B cell (primary cell): ENCODE measurements at places on chromosomes 2 and 18.

DNA sequence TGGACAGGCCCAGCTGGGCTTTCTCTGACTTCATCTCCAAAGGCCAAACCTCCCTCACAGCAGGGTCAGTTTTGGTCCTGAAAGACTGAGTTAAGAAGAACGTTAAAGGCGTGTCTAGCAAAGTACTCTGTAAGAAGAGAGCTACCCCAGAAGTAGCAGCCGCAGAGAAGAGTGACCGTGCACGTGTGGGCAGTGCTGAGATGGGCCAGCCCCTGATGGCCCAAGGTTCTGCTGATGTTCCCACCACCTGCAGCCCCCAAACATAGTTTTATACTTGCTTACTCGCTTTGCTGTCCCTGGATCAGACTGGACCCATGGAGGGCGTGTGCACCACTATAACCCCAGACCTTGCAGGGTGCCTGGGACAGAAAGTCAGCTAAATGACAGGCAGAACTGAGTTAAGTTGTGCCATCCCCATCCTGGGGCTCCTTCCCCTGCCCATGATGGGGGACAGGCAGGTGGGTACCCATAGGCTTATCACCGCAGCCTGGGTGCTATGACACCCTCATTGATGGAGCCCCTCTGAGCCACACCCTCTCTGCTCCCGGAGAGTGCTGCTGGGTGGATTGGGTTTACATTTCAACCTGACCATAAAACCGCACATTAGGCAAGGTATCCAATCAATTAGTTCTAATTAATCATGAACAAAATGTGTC is 367.3 kb upstream of the HS6ST1 start:
- no peak overlapping the region for H3K27ac ChIP-seq
- no peaks in the 10 kb centered on the region for H3K36me3 ChIP-seq
- H3K4me1 ChIP-seq: peaks cover 9% of the 10 kb centered on the region

GRCh38 chr2:152428800-152429582 is 94.0 kb downstream of the FMNL2 start:
- H3K36me3 ChIP-seq: no peaks in the 10 kb centered on the region
- H3K27me3 ChIP-seq: no peaks in the 10 kb centered on the region
- H3K27ac ChIP-seq: no peak overlapping the region

- no peak for DNase-seq
- H3K36me3 ChIP-seq: no peaks in the 10 kb centered on the region
- no peak overlapping the region for H3K4me3 ChIP-seq
- H3K4me1 ChIP-seq: no peaks in the 10 kb centered on the region
- H3K27me3 ChIP-seq: no peaks in the 10 kb centered on the region
- no peak overlapping the region for H3K27ac ChIP-seq
These were observed 250.3 kb downstream of the SLC4A3 start for GRCh38 chr2:219877728-219878127.

- H3K4me1 ChIP-seq: no peaks in the 10 kb centered on the region
- no peak overlapping the region for H3K27ac ChIP-seq
- no peaks in the 10 kb centered on the region for H3K36me3 ChIP-seq
- H3K27me3 ChIP-seq: no peaks in the 10 kb centered on the region
- H3K4me3 ChIP-seq: no peak overlapping the region
These were observed 66.4 kb downstream of the PAX3 start for GRCh38 chr2:222232372-222232771.

DNA sequence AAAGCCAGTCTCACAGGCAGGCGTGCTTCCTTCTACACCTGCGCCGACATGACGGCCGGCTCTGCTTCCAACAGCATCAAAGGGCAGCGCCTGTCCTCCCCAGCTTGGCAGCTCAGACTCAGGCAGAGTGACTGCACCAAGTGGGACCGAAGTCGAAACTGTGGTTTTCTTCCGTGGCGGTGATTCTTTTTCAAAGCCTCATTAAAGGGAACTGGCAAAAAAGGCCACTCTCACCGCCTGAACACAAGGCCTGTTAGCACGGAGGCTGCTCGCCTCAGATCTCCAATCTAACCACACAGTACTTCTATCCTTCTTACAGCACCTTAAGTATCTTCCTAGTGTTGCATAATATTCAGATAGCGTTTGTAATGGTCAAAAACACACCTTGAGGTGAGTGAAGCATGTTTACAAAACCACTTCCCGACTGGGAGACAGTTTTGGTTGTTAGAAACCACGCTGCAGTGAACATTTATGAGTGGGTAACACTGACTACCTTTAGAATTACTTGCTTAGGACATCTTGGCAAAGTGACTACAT is 236.4 kb downstream of the HDAC4 start:
- H3K4me3 ChIP-seq: no peak overlapping the region
- no peak for DNase-seq
- no peaks in the 10 kb centered on the region for H3K4me1 ChIP-seq
- no peaks in the 10 kb centered on the region for H3K27me3 ChIP-seq

DNA sequence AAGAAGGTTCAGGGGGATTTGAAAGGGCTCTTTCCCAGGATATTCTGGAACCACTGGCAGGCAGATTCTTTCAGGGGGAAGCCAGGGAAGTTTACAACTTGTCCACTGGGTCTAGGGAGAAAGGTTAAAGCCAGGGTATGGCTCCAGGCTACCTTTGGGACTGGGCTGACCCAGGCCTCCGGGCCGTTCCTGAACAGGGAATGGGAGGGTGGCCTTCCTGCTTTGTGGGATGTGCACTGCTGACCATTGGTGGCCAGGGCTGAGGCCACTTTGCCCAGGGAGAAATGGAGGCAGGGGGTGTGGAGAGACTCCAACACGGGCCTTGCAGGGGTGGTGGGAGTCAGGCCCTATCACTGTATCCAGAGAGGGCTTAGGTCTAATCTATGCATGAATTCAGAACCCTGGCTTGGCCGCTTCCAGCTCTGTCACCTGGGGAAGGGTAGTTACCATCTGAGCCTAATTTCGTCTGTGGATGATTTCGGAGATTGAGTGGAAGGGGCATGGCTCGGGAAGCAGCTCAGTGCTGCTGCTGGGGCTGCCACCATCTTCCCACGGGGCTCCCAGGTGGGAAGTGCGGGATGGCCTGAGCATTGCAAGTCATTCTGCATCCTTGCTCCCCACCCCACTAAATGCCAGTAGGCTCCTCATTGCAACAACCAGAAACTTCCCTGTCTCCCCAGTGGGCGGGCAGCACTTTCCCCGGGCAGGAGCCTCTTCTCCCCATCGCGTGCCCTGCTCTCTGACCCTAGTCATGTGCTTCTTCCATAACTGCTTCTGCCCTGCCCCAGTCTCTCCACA is 57.1 kb upstream of the OTOF start:
- H3K4me1 ChIP-seq: no peaks in the 10 kb centered on the region
- no peak for DNase-seq
- no peak overlapping the region for H3K27ac ChIP-seq
- H3K4me3 ChIP-seq: no peak overlapping the region
- no peaks in the 10 kb centered on the region for H3K36me3 ChIP-seq
- no peaks in the 10 kb centered on the region for H3K27me3 ChIP-seq

- peaks cover 58% of the 10 kb centered on the region for H3K4me1 ChIP-seq
- no peaks in the 10 kb centered on the region for H3K36me3 ChIP-seq
These were observed 28.3 kb downstream of the ANXA4 start for GRCh38 chr2:69770193-69770702.

DNA sequence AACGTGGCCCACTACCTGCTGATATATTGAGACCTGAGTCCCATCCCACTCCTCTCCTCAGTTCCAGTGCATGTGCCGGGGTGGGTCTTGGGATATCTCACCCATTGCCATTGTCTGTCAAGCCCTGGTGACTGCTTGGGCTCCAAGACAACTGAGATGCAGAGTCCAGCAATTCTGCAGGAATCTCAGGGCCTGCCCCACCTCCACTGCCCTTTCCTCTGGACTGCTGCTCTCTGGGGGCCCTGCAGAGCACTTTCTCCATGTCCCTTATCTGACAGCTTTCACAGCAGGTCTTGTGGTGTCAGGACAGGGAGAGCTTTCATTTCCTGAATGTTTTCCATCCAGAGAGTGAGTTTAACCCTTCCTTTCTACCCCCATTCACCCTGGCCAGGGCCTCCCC is 152.9 kb downstream of the ARL4C start:
- DNase-seq: no peak
- no peak overlapping the region for H3K27ac ChIP-seq
- no peaks in the 10 kb centered on the region for H3K36me3 ChIP-seq
- H3K4me1 ChIP-seq: peaks cover 12% of the 10 kb centered on the region
- no peaks in the 10 kb centered on the region for H3K27me3 ChIP-seq
